ENCODE measurements at places on chromosomes 12 and 14. TPM values are rescaled to one million over a fixed set of nuclear protein-coding genes. Genes with fewer than 3 reads are reported as not detected.

Gene CFAP54
- total RNA-seq, result 4.7 TPM

Gene B4GALNT1
- total RNA-seq, result 43.8 TPM

Gene MANSC4
- not detected for total RNA-seq

Gene TUBA1C
- total RNA-seq, result 39.3 TPM

Gene AHNAK2
- 34.4 TPM for total RNA-seq

Gene CLEC2A
- total RNA-seq, result 0.25 TPM

Gene ACSS3
- 6.9 TPM for total RNA-seq

Gene BCL2L14
- 0.25 TPM for total RNA-seq

Gene SDR9C7
- total RNA-seq, result 0.25 TPM

Gene CPSF2
- 12.0 TPM for total RNA-seq

Gene GMFB
- 180 TPM for total RNA-seq

Gene ABCC9
- 15.2 TPM for total RNA-seq

Gene TAS2R8
- total RNA-seq, result 0.49 TPM

Gene RAB3IP
- 25.8 TPM for total RNA-seq

Gene FOXA1
- not detected for total RNA-seq

Gene AQP5
- 0.74 TPM for total RNA-seq

Gene SLC39A5
- total RNA-seq, result 0.25 TPM

Gene TAS2R9
- total RNA-seq, result 0.25 TPM

Gene NUDT14
- total RNA-seq, result 14.8 TPM

Gene PARPBP
- 4.2 TPM for total RNA-seq

Gene SLC22A17
- 155 TPM for total RNA-seq

Gene AQP6
- 0.25 TPM for total RNA-seq

Gene TAS2R19
- 11.3 TPM for total RNA-seq

Gene ADCY4
- 1.7 TPM for total RNA-seq

Gene PRPH
- 2.2 TPM for total RNA-seq

Gene ZNF268
- 38.8 TPM for total RNA-seq

Gene ARG2
- total RNA-seq, result 40.1 TPM

Gene RTL1
- not detected for total RNA-seq

Gene BHLHE41
- total RNA-seq, result 0.74 TPM

Gene HOXC10
- not detected for total RNA-seq

Gene SLC10A1
- not detected for total RNA-seq

Gene FSCB
- not detected for total RNA-seq

Gene RASAL1
- 4.2 TPM for total RNA-seq

Gene RD3L
- not detected for total RNA-seq

All from temporal lobe (tissue), 4 donors.